ENCODE measurements at places on chromosomes 5 and 9.
A peak's percentile ranks its signal among the peaks of the same experiment; 100 is the strongest.

GRCh38 chr9:89249001-89249400 lies 62.0 kb upstream of the CKS2 start:
- DNase-seq, result no peak

- no peak for DNase-seq
Measured at GRCh38 chr5:133995341-133995740, 9.4 kb downstream of the VDAC1 start.

DNA sequence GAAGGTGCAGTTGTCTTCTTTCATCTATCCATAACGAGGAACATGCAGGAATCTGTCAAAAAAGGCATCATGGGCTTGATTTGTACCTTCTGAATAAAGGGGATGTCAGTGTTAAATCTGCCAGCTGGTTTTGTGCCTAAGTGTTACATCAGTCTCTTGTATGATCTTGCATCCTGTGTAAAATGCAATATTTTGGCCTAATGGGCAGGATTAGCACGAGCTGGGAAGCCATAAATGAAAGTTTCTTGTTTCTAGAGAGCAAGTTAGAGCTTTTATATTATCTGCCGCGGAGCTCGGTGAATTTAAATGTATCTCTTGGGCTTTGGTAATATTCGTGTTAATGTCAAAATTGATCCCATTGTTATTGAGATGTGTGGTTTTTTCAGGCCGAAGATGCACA lies 526.1 kb upstream of the WWC1 start:
- DNase-seq, result no peak

DNA sequence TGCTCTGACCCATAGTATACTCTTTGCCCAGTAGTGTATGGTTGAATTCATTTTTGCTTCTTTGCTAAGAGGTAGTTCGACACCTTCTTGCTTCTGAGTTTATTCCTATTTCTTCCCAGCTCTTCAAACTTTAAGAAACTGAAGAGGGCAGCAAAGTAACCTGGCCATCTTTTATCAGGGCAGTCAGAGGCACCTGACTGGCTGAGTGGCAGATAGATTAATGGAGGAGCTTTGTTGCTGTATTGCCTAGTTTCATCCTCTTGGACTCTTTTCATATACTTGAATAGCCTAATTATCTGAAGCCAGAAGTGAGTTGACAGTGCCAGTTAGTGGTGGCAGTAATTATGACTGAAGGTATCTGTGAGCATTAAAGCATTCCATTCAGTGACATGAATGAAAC lies 82.5 kb downstream of the UHRF2 start:
- no peak for DNase-seq

- peak; percentile 25 for DNase-seq
Measured at GRCh38 chr9:127444283-127444920, 6.8 kb downstream of the RPL12 start.

DNA sequence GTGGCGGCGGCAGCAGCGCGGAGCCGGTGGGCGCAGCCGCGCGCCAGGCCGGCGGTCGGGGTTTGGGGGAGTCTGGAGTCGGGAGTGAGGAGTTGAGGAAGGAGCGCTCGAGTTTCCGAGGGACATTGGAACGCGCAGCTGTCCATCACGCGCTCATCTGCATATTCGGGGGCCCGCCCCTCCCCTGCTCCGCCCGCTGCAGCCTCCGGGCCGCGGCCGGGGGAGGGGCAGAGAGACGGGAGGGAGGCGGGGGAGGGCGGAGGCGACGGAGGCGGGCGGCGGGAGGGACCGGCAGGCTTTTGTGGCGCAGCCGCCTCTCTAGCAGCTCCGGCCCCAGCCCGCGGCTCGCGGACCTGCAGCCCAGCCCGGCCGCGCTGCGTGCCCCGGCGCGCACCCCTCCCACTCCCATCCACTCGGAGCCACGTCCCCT lies at the start of gene IRX2:
Gene IRX2, minus strand, starts transcription at position 86 of the 430 bp plus-strand sequence. CDS start 264 bp downstream, outside the sequence.
- DNase-seq, result no peak

DNA sequence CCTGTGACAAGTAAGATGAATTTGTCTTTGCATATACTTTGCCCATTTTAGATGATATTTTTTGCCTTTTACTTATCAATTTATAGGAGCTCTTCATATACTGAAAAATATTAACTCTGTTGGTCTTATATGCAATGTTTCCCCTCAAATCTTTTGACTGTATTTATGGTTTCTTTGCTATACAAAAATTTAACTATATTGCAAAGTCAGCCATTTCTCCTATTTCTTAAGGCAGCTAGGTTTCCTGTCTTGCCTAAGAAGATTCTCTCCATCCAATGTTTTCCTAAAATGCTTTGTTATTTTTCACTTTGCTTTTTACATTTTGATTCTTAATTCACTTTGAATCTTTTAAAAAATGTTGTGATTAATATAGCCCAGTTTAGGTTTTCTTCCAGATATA lies 273.1 kb downstream of the NSG2 start:
- DNase-seq, result no peak

GRCh38 chr9:124507880-124508423 lies 753 bp upstream of the NR5A1 start:
- DNase-seq, result no peak

- DNase-seq, result no peak
Measured at GRCh38 chr5:107474716-107475489, 195.8 kb downstream of the EFNA5 start.

DNA sequence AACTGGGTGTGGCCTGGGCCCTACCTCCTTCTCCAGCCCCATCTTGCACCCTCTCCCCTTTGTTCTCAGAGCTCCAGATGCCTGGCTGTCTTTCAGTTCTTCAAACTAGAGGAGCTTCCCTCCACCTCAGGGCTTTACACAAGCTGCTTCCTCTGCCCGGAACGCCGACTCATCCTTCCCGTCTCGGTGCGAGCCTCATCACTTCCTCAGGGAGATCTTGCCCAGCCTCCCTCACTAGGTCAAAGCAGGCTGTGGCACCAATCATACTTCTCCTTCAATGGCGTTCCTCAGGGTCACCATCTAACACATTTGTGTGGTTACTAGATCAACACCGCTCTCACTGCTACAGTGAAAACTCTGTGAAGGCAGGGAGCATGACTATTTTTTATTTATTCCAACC lies 56.2 kb upstream of the ZSWIM6 start:
- DNase-seq, result peak; percentile 56

- no peak for DNase-seq
Measured at GRCh38 chr5:16548115-16548514, 68.7 kb downstream of the RETREG1 start.

GRCh38 chr5:67355120-67355713 lies 158.6 kb upstream of the CD180 start:
- DNase-seq, result no peak

GRCh38 chr5:83510260-83510659 lies 38.7 kb downstream of the VCAN start:
- no peak for DNase-seq

DNA sequence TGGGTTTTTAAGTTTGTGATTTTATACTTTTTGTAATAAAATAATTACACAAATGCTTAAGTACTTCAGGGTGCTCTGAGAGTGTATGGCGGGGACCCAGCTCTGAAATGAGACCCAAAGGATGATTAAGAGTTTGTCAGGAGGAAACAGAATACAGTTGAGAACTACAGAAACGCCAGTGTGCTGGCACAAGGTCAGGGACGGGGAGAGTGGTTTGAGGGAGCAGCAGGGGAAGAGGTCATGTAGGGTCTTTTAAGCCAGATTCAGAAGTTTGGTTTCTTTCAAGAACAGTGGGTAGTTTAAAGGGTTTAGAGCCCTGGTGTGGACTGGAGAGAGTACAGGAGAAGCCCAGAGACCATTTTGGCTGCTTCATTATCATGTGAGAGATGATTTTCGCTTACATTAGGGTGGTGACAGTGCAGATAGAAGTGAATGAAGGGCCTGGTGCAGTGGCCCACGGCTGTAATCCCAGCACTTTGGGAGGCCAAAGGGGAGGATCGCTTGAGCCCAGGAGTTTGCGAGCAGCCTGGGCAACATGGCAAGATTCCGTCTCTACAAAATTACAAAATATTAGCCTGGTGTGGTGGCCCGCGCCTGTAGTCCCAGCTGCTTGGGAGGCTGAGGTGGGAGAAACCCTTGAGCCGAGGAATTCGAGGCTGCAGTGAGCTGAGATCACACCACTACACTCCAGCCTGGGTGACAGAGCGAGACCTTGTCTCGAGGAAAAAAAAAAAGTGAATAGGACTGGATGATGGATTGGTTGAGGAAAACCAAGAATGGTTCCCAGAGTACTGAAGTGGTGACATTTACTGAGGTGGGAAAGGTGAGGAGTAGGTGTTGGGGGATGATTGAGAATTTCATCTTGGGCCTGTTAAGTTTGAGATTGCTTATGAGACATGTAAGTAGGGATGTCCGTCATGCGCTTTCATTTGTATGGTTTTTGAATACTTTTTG lies 1.4 kb upstream of the ETF1 start:
- DNase-seq, result no peak

DNA sequence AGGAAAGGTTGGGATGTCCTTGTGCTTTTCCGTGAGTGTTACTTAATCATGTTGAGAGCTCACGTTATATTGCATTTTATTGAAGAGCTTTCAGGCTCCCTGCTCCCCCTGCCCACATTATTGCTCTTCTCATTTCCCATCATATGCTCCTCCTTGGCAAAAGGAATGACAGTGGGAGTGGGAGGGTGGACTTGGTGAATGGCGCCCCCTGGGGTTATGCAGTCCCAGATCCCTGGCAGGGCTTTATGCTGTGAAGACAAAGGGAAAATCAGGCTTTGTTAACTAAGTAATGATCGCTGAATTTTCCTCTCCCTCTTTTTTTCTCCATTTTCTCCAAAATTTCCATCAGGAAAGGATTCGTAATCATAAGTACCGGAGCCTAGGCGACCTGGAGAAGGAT lies 166.6 kb downstream of the SMARCA2 start:
- DNase-seq, result peak; percentile 28

- DNase-seq, result no peak
Measured at GRCh38 chr9:110126499-110126941, 81.4 kb downstream of the C9orf152 start.

GRCh38 chr5:6483880-6484382 lies 35.3 kb downstream of the UBE2QL1 start:
- peak; percentile 43 for DNase-seq

DNA sequence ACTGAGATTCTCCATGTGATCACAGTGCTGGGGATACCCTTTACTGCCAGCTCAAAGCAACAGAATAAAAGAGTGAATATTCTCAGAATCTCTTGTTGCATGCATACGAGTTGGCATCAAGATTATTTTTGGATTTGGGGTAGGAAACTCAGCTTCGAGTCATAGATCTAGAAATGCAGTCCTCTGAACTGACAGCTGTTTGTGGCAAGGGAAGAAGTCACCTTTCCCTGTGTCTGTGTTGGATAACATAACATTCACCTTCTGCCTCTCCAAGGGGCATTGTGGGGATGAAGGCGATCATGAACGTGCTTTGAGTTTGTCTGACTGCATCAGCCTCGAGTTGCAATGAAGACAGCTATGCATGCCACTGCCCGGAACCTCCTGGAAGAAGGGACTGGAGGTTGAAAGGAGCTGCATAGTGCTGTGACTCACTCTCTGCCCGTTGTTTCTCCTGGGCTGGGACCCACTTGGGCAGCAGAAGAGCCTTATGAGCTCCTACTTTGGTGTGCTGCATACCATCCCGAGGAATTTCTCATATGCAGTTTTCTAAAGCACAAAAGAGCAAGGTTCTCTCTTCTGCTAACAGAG lies 231.7 kb downstream of the ARHGAP26 start:
- peak; percentile 41 for DNase-seq

- DNase-seq, result no peak
Measured at GRCh38 chr5:4572311-4573100, 567.6 kb upstream of the ADAMTS16 start.

- DNase-seq, result no peak
Measured at GRCh38 chr5:43000111-43000840, 39.8 kb downstream of the ANXA2R start.

GRCh38 chr5:103166706-103167105 lies 46.6 kb downstream of the PPIP5K2 start:
- no peak for DNase-seq
